ENCODE measurements at places on chromosomes 13 and 19.

GRCh38 chr13:63425131-63425530 lies 2009.5 kb upstream of the PCDH20 start:
- DNase-seq, result no peak

DNA sequence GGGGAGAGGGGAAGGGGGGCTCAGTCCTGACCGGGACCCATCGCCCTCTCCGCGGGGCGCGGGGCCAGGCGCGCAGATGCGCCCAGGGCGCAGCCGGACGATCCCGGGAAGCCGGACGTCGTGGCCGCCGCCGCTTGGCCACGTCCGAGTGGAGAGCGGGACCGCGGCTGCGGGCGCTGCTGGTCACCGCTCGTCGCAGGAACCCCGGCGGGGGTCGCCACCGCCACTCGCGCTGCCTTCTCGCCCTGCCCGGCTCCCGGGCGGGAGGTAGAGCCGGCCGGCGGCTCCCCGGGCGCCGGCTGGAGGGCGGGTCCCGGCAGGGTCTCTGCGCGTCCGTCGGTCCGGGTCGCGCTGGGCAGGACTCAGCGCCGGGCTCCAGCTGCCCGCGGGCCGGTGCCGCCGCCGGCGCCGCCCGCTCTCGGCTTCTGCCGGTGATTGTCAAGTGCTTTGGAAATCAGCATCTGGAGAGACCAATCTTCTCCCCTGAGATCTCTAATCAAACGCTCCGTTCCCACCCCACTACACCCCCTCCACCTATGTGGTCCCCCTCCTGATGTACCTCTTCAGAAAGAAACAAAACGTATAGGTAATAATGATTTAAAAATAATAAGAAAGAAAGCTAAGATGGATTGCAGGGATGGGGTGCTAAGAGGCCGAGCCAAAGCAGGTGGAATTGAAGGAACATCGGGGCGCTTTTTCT lies 464.4 kb downstream of the ITGBL1 start:
- DNase-seq, result no peak

DNA sequence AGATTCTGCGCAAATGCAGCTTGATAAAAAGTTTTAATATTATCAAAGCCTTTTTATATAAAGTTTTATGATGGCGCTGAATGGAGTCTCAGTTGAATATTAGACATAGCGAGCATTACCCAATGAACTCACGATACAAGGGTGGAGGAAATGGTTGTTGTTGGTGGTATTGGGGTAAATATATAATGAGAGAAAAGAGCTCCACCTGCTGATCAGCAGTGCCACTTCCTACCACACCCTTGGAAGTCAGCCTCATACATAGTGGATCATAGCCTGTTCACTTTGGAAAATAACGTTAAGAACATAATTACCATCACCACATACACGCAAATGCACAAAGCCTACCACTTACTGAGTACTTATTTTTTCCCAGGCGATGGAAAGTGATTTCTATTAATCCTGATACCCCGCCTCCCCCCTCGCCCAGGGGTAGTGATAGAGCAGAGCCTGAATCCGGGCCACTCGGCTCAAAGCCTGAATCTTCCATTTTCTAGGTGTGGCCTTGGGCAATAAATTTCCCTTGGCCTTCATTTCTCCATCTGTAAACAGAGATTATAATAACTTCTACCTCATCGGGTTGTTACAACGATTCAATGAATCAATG lies 358.3 kb downstream of the KLF5 start:
- no peak for DNase-seq

- DNase-seq, result no peak
Measured at GRCh38 chr19:13017306-13018034, 22.2 kb downstream of the NFIX start.

GRCh38 chr19:3178973-3179738 lies 587 bp downstream of the S1PR4 start:
- DNase-seq, result no peak

DNA sequence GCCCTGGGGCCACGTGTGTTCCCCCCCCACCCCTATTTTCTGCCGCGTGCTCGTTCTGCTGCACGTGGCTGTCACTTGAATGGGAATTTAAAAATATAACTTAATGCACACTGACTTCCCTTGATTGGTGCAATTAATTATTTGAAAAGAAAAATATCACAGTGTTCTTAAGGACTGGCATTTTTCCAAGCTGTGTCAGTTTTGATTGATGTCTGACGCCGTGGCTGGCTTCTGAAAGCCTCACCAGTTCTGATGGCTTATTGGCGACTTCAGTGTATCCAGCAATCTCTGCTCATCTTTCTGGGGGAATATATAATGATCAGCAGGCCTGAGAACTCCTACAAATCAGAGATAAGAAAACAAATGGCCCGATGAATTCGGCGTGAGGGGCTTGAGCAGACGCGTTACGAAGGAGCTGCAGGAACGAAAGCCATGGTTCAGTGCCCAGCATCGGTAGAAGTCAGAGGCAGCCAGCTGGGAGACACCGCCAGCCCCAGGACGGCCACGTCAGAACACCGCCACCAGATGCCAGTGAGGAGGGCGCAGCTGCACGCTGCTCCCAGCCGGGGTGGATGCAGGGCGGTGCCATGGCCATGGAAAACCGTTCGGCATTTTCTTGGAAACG lies 111.2 kb downstream of the KDM4B start:
- DNase-seq, result no peak

GRCh38 chr19:41144403-41144802 lies 30.2 kb downstream of the CYP2F1 start:
- peak; percentile 88 for DNase-seq

GRCh38 chr19:28009696-28010095 lies 1203.3 kb downstream of the UQCRFS1 start:
- no peak for DNase-seq

DNA sequence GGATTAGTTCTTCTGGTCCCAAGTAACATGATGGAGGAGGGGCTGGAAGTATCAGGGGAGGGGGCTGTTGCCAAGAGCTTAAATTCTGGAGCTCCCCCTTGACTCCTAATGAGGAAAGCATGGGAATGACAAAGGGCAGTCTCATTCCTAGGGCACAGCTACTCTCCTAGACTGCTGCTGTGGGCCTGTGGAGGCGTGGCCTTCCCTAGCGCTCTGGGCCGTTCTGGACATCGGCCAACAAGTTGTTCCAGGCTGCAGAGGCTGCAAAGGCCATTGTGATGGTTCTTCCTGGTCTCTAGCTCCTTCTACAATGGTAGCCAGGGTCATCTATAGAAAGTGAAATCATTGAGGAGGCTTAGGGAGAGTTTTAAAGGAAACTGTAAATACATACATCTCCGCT lies 916.6 kb downstream of the DIAPH3 start:
- DNase-seq, result no peak

Data from T-helper 1 cell (primary cell).